ENCODE measurements at places on chromosomes 16 and 17.

- peak; percentile 4 for DNase-seq
Observed at GRCh38 chr16:49491771-49492761, 118.5 kb downstream of the C16orf78 start.

DNA sequence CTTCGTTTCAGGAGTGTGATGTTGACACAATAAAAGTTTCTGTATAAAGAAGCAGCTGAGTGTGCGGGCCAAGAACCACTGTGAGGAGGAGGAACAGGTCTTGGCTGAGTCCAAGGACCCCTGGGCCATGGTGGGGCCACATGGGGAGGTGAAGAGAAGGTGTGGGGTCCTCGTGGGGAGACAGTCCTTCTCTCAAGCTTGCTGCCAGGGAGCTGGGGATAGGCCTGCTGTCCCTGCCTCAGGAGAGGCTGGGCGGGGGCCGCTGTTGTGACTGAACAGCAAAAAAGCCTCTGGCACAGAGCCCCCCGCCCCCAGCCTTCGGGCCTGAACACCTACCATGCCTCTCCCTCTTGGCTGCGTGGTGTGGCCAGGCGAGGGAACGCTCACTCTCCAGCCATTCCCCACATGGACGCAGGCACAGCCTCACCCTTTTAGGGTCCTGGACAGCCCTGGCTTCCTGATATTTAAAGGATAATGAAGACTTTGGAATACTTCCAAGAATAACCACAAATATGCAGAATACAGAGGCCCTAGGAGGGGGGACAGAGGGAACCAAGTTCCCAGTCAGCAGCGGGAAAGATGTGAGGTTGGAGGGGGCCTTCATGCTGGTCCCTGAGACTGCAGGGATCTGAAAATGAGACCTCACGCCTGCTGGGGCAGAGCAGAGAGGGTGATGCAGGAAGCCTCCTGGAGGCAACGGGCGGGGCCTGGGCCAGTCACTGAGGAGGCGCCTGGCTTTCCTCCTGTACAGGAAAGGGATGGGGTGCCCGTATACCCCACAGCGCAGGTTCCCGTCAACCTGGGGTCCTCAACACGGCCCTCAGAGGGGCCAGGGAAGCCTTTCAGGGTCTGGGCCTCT is 100.0 kb upstream of the CREBBP start:
- DNase-seq = no peak

GRCh38 chr17:71224824-71225575 is 895.8 kb upstream of the SOX9 start:
- DNase-seq = no peak

DNA sequence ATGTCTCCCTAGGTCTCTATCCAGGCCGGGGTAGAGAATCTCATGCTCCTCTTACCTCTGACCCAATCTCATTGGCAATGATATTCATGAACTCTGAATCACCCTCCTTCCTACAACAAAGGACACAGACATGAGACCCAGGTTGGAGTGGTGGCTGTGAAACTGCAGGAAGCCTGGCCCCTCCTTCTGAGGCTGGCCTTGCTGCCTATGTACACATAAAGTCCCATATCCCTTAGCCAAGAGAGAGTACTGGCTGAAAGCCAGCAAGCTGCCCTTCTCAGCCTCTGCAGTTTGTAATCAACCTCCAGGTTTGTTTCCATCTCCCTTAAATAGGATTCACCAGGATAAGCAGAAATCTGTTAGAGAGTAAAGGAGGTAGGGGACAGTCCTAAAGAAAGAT is 10.6 kb downstream of the AARSD1 start:
- DNase-seq = no peak

GRCh38 chr17:72560303-72561247 is 439.8 kb downstream of the SOX9 start:
- DNase-seq = peak; percentile 11

GRCh38 chr16:63938661-63939060 is 1183.2 kb downstream of the CDH11 start:
- no peak for DNase-seq

Data from inflammatory macrophage treated with lipopolysaccharide for 4 hours (primary cell).